ENCODE measurements at places on chromosomes 7 and 10.

GRCh38 chr10:17708821-17709220, 43.2 kb upstream of the TMEM236 start:
- DNase-seq: no peak

- DNase-seq: no peak
Observed at GRCh38 chr10:132616170-132616995, 78.8 kb downstream of the INPP5A start.

- no peak for DNase-seq
Observed at GRCh38 chr10:62843600-62843999, 27.4 kb upstream of the EGR2 start.

GRCh38 chr10:116879817-116880216, 30.5 kb downstream of the ENO4 start:
- no peak for DNase-seq

DNA sequence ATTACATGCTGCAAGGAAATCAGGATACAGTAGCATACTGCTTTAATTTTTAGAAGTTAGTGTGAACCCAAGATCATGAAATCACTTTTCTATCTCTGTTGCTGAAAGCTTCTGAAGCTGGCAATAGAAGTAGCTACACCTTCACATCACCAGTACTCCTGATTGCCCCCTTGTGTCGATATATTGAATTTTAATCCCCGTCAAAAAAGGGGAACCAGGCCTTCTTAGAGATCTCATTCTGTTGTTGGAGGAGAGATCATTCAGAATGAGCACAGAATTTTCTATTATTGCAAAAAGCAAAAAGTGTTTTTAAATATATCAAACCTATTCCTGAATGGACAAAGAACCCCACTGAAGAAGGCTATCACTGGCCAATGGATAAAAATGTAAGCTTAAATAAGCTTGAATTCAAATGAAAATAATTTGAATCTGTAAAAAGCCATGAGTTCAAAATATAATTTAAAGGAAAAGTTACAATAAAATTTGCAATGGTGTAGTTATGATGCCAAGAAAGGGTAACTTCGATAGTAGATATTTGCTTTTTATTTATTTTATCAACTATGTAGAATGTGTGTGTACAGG, 39.7 kb upstream of the TEX47 start:
- DNase-seq: peak; percentile 56

DNA sequence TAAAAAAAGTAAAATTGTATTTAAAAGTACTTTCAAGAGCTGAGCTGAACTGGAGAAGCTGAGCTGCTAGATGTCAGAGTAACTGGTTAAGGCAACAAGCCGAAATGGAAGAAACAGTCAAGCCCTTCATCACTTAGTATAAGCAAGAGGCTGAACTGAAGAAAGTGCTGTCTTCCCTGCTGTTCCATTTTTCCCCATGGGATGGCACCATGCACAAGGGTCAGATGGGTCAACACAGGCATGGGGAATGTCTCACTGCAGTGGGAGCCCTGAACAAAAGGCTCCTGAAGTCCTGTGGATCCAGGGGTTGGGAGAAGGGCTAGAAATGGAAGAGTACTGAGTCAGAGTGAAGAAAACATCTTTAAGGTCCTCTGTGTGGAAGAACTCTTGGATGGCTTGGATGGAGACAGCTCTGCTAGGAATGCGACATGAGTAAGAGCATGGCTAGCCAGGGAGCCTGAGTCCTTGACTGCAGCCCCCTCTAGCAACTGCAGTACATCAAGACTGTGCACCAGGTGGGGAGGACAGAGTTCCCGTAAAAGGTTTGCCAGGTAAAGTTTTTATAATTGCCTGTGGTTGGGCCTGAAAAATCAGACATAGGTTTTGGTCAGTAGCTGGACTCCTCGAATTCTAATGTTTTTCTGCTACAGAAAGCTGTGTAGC, 348.3 kb downstream of the GPR158 start:
- DNase-seq: peak; percentile 53

DNA sequence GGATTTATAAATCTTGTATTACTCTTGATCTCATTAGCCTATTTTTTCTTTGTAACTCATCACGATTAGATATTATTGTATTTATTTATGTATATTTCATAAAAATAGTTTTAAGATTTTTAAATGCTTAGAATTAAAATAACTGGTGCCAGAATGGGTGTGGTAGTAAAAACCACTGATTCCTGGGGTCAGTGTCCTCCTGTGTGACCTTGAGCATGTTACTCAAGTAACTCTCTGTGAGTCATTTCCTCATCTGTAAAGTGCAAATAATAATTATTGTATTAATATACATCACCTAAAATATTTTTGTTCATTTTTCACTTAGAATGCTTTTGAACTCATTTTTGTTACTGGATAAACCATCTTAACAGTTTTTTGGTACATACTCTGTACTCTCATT, 91.3 kb upstream of the TMEM229A start:
- DNase-seq: peak; percentile 63
